Stimulated activated CD4-positive, alpha-beta T cell treated with anti-CD3 and anti-CD28 coated beads, TNF-alpha, amount 100 ng/mL, for 4 hours (primary cell): ENCODE measurements at places on chromosomes 3 and 15.

DNA sequence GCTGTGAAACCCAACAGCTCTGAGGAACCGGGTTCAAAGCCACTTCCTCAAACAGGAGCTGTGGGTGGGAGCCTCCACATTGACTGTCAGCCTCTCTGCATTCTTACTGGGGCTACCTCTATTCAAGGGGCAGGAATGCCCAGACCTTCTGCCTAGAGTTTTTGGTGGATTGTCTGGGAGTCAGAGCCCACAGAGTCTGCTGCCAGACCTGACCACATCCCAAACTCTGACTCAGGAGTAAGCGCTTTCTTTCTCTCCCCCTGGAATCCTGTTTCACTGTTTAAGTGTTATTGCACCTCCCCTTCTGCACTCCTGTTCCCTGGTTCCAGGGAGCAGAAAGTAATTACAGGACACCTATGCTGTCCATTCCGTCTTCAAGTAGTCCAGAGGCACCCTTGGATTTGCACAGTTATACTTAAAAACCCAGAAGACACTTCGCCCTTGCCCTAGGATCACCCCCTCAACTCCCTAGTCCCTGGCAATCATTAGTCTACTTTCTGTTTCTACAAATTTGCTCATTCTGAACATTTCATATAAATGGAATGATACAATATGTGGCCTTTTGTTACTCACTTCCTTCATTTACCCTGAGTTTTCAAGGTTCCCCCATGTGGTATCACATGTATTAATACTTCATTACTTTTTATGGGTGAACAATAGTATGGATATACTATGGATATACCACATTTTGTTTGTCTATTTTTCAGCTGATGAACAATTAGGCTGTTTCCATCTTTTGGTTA, 37.9 kb upstream of the TJP1 start:
- DNase-seq = no peak

DNA sequence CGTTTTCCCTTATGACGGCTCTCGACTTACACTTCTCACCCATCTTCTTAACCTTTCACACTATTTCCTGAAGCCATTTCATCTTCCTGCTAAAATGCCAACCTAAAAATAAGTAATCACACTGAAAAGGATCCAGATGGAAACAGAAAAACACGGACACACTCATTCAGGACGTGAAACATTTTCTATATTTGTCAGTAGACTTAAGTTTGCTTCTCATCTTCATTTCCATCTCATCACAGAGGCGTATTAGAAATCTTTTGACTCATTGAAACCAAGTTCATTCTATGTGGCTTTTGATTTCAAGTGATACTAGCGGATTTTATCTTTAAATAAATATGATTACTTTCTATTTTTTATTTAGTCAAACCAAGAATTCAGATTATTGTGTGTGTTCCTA, 27.4 kb upstream of the DLG1 start:
- DNase-seq = no peak

- no peak for DNase-seq
Observed at GRCh38 chr15:29864501-29864900, 42.2 kb upstream of the TJP1 start.

DNA sequence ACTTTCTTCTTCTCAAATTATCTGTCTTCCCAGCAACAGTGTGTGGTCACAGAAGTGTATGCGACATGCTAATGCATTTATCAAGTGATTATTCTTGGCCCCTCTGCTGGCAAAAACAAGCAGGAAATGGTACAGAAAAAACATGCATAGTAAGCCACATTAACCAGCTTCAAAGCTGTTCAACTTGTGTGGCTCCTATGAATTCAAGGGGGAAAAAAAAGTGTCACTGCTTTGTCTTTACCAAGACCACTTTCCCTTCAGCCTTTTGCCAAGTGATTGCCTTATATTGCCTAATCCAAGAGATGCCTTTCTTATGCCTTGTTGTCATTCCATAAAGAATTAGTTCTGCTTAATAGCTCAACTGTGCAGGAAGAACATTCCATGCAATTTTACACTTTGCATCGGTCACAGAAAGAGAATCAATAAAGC, 39.1 kb downstream of the PRTG start:
- DNase-seq = no peak

GRCh38 chr3:102481050-102481449, 46.2 kb downstream of the ZPLD1 start:
- DNase-seq = no peak

- peak; percentile 52 for DNase-seq
Observed at GRCh38 chr15:59917504-59918157, 86.5 kb upstream of the FOXB1 start.

- DNase-seq = no peak
Observed at GRCh38 chr3:190560013-190560895, 46.4 kb downstream of the IL1RAP start.

GRCh38 chr3:20173844-20174410, 12.1 kb downstream of the SGO1 start:
- DNase-seq = no peak
